Amniotic stem cell (primary cell): ENCODE measurements at places on chromosomes 11 and 22.
A peak's percentile ranks its signal among the peaks of the same experiment; 100 is the strongest.

DNA sequence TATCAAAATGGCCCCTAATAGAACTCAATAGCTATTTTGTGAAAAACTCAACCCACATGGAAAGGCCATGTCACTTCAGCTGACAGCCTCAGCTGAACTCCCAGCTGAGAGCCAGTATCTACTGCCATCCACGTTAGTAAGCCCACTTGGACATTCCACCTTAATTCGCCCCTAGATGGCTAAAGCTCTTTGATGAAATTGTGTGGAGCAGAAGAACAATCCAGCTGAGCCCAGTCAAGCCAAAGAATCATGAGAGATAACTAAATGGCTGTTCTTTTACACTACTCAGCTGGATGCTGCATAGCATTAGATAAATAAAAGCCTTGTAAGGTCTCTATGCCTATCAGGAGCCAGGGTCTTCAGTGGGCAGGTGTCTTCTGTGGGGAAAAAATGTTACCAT, 396.8 kb downstream of the AASDHPPT start:
- no peak for DNase-seq

DNA sequence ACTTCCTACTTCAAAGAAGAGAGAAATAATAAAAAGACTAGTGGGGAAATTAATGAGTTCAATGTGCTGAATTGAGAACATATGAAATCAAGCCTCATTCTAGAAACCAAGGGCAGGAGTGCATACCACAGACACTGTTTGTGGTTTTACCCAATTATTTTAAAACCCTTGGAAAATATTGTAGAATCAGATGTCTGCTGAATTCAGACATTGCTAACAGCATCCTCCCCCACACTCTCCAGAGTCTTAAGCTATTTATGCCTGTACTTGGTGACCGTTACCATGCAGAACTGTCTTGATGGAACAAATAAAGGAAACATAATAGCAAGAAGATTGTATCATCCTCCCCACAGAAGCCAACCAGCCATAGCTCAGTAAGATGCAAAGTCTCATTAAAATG, 850.1 kb downstream of the NTM start:
- DNase-seq, result peak; percentile 67

- no peak for DNase-seq
These were observed 6.7 kb downstream of the SLC15A3 start for GRCh38 chr11:60945295-60945667.

DNA sequence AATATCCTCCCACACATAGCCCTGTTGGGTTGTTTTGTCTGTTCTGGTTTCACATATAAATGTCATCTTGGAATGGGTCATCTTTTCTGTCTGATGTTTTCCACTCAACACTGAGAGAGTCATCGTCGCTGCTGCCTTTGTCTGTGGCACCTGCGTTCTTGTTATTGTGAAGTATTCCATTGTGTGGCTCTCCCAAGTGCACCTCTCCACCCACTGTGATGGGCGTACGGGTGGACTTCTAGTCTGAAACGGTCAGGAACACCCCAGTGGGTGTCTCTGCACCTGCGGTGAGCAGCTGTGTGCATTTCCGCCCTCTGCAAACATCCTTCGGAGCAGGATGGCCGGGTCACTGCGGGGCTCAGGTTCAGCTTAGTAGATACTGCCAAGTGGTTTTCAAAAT, 34.5 kb upstream of the RTL6 start:
- DNase-seq, result no peak

DNA sequence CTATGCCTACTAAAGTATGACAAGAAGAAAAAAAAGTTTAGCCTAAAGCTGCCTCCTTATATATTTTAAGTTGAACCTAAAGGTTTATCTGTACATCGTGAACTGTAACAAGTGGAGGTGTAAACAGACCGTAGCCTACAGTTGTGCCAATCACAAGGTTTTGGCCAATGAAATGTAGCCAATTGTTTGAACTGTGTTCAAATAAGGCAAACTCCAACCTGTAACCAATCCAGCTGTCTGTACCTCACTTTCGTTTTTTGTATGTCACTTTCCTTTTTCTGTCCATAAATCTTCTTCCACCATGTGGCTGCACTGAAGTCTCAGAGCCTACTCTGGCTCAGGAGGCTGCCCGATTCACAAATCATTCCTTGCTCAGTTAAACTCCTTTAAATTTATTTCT, 6.8 kb upstream of the EI24 start:
- DNase-seq, result no peak

DNA sequence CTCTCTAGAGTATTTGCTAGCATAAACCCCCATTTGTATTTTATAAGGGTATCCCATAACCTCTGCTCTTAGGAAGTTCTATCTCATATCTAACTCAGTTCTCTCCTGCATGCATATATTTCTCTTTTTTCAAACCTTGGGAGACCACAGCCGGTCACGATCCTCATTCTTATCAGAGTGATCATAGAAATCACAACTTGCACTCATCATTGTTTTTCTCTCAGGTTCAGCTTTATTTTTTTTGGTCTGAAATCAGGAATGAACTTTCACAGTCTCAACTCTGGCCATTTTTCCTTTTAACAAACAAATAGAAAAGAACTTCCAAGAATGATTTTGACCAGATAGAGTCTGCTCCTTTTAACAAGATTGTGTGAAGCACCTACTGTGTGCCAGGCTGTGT, 98.6 kb upstream of the BLID start:
- no peak for DNase-seq

- DNase-seq, result no peak
These were observed 59.5 kb downstream of the FAM168A start for GRCh38 chr11:73538381-73538872.

GRCh38 chr11:131025020-131025419, 108.7 kb upstream of the SNX19 start:
- DNase-seq, result peak; percentile 29

DNA sequence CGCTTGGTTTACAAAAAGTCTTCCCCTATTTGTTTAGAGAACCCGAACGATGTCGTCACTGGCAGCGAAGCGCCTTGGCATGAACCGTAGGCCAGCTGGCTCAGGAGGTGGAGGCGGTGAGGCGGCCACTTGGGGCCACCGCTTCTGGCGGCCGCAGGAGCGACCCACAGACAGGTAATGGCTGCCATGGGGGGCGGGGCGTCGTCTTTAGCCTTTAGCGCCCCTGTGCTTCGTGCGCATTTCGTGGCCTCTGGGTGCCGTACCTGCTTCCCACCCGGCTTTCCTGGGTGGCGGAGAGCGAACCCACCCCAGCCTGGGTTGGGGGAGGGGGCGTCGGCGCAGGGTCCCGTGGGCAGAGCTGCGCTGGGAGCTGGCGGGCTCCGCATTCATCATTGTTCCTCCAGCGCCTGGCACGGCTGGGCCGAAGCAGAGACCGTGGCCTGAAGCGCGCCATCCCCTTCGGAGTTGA, 469 bp upstream of the OSBP2 start:
- DNase-seq, result no peak
